Fibroblast of skin of right quadriceps (primary cell): ENCODE measurements at places on chromosomes 5 and 9.

- DNase-seq = no peak
Observed at GRCh38 chr5:17395106-17395880, 102.7 kb upstream of the TAF11L2 start.

GRCh38 chr9:127562841-127563401 is 49.2 kb upstream of the STXBP1 start:
- peak; percentile 69 for DNase-seq

GRCh38 chr5:54347221-54347865 is 37.0 kb upstream of the ARL15 start:
- DNase-seq = no peak

GRCh38 chr5:158979290-158979689 is 120.4 kb downstream of the EBF1 start:
- DNase-seq = no peak

DNA sequence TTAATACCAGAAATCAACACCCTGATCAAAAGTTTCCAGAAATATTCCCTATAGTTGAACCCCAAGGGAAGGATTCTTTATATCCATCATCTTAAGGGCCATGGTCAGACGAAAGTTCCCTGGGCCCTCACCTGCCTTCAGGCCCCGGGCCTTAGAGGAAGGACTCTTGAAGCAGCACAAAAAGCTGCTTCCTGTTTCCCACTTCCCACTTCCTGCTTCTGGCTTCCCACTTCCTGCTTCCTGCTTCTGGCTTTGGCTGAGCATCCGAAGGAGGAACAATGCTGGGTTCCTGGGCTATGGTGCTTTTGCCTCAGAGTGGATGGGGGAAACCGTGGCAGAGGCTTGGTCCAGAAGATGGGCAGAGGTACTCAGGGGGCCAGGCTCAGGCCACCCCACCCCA is 25.8 kb upstream of the DAP start:
- DNase-seq = no peak
